ENCODE measurements at places on chromosomes 7 and 10.

DNA sequence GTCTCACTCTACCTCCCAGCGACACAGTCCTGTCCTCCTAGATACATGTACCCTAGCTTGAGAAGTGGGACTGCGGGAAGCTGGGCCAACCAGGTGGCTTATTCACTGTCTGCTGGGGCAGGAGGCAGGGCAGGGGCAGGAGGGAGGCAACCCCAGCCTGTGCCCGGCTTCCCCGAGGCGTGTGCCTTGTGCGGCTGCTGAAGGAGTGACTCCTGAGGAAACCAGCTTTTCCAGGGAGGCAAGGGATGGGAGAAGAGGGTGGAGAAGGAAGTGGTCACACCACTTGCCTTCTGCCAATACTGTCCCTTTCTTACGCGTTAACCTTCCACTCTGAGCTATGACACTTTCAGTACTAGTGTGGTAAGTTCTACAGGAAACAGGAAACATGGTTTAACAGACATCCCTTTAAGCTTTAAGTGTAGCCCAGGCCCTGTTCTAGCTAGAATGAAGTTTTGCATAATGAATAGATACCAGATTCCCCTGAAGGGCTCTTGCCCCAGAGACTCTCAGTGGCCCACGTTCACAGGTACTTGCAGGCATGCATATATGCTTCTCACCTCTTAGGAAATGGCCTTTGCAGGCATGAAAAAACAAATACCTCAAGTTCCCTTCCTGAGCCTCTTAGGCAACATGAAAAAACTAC lies 40.6 kb downstream of the SYPL1 start:
- DNase-seq: peak; percentile 74

DNA sequence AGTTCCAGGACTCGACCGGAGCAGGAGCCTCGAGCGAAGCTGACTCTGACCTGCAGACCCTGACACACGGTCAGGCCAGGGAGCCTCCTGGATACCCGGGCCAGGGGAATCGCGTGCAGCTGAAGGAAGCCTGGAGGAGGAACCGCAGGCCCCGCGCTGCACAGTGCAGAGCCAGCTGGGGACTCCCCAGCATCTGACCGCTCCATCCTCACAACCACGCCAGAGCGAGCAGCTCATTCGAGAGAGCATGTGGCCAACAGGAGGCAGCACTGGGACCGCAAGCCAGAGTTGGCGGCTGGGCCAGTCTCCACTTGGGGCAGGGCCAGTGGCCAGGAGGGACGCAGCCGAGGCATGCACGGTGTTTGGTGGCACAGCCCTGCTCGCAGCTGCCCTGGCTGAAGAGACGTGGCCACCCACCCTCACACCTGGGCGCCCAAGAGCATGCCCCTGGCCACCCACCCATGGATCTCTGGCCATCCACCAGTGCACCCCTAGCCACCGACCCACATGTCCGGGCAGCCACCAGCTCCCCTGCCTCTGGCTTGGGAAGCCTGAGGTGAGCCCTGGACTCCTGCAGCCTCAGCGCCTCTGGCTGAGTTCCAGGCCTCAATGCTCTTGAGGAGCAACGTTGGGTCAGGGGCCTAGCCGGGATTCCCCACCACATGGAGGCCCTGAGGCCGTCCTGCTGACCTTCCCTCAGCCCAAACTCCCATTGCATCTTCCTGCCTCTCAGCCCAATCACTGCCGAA lies 213.9 kb downstream of the ELFN1 start:
- DNase-seq: no peak

- DNase-seq: no peak
Measured at GRCh38 chr7:87316097-87316700, 29.3 kb upstream of the CROT start.

DNA sequence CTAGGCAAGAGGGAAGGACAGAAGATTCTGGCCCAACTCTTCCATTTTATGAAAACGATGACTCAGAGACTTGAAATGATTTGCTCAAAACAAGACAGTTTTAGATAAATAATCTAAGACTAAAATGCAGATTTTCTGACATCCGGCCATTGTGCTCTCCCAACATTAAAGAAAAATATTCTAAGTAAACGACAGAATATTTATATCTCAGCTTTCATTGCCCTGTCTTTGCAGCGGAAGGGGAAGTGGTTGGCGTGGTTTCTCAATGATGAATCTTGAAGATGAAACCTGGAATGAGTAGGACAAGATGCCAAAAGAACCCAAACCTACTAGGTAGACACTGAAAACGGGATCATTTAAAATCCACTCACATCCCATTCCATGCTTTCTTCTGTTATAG lies 28.9 kb upstream of the NPY start:
- no peak for DNase-seq

GRCh38 chr7:12757443-12757842 lies 70.0 kb downstream of the ARL4A start:
- DNase-seq: no peak

Measured in activated CD8-positive, alpha-beta memory T cell treated with anti-CD3 and anti-CD28 coated beads, Interleukin-2, amount 50 U/mL, for 48 hours (primary cell).